Right cardiac atrium (tissue), 5 donors: ENCODE measurements at places on chromosomes 5 and 9. TPM values are rescaled to one million over a fixed set of nuclear protein-coding genes. Genes with fewer than 3 reads are reported as not detected.
A peak's percentile ranks its signal among the peaks of the same experiment; 100 is the strongest.

- peak; percentile 13 for DNase-seq
These were observed 30.5 kb upstream of the RXRA start for GRCh38 chr9:134295746-134296250.

DNA sequence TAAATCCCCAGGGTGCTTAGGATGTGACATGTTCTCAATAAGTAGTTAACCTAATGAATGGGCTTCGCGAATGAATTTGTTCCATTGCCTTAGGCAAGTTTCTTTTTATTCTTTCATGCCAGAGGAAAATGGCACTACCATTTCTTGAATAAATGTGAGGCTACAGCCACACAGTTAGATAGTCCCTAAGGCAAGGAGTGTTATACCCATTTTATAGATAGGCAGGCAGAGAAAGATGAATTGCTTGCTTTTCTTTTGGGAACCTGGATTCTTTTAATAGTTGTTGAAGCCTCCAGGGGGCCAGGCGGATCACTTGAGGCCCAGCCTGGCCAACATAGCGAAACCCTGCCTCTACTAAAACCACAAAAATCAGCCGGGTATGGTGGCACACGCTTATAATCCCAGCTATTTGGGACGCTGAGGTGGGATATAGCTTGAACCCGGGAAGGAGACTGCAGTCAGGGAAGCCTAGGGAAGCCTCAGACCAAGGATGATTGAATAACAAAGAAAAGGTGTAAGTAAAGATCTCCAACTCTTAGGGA lies 943 bp downstream of the NOP16 start:
- no peak for DNase-seq

The ZNG1C gene
- 15.7 TPM for total RNA-seq

DNA sequence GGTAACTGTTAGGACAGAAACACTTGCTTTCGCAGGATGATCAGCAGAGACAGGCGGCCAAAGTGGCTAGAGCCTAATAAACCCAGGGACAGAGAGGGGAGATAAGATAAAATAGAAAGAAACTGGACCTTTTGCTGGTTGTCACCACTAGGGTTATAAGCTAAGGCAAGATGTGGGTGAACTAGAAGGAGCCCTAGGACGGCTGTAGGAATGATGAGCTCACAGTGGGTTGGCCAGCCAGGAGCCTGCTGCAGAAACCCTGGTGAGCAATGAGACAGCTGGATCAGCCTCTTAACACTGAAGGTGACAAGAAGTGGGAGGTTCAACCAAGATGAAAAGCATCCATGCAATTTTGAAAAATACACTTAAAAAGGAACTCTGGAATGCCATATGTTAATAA lies 13.5 kb downstream of the CTNND2 start:
- DNase-seq, result no peak

- no peak for DNase-seq
These were observed 327.5 kb downstream of the EDIL3 start for GRCh38 chr5:84057211-84057610.
